Hippocampal formation (tissue), 2 donors: ENCODE measurements at places on chromosomes 5 and 9.

DNA sequence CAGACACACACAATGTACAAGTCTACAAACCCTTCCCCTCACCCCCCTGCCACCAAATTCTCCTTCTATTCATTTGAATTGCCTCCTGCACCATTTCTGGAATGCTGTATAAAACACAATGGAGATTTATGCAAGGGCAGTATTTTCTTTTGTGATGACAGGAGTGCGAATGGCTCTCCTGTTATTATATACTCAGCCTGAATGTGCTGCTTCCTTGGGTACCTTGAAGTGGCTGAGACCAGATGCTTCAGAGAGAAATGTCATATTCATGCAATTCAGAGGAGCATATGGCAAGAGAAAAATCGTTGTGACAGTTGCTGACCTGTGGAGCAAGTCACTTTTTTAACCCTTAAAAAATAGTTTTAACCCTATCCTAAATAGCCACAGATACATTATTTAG, 468.0 kb upstream of the WWC1 start:
- no peak for DNase-seq

- DNase-seq = no peak
Observed at GRCh38 chr9:123323196-123324013, 32.6 kb upstream of the CRB2 start.

- DNase-seq = no peak
Observed at GRCh38 chr5:34728236-34728635, 72.1 kb downstream of the RAI14 start.

DNA sequence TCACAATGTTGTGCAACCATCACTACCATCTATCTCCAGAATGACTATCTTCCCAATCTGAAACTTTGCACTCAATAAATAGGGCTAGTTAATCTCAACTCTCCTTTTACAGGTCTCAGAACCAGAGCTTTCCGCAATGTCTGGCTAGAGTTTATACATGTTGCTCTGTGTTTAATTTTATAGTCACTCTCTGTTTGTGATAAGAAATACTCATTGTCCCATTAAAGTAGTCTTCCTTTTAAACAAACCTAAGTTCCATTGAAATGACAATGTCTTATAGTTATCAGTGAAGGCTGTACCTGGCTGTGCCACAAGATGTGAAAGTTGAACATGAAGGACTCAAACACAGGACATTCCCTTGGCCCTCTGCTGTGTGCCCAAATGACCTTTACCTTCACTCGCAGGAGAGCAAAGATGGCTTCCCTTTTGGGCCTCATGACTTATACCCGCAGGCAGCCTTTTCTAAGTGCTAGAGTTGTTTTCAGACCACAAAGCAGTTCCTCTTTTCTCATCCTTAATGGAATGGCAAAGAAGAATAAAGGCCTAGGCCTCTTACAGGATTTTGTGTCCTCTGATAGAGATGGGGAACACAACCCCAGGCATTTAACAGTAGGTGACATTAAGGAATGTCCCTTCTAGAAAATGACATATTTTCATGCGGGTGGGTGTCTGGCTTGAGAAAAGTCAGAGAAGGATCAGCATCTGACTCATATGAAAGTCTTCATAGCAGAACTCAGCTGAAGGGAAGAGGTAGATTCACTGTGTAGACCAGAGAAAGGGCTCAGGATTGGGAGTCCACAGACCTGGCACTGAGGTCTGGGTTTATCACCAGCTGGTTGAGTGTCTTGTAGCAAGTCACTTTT, 69.6 kb upstream of the ATP10B start:
- no peak for DNase-seq

DNA sequence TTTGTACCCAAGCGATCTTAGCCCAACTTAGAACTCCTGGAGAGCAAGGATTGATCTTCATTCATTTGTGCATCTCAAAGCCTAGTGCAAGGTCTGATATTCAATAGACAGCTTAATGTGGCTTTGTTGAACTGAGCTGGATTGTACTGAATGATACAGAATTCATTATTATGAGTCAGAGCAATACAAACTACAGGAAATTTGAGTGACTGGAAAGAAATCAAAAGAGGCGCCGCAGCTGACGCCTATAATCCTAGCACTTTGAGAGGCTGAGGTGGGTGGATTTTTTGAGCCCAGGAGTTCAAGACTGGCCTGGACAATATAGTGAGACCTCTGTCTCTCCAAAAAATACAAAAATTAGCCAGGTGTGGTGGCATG, 58.6 kb downstream of the ENC1 start:
- no peak for DNase-seq

DNA sequence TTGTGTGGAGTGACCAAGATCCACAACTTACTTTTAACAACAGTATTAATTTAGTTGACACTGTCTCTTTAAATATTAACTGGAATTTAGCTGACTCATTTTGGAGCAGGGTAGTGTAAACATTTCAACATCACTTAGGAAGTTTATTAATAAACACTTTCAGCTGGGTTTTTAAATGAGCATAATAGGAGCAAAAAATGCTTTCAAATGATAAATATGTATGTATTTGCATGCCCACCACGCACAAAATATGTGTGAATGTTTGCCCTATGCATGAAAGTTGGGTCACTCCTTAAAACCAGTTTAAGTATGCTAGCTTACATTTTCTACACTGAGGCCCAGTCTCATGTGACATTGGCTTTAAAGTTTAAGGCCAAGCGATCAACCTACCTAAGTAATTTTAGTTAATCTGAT, 2.9 kb downstream of the ZFAND5 start:
- no peak for DNase-seq

GRCh38 chr5:135456238-135457099, 4.3 kb upstream of the TIFAB start:
- DNase-seq = no peak

- no peak for DNase-seq
Observed at GRCh38 chr5:43514471-43514815, 505 bp downstream of the C5orf34 start.

GRCh38 chr9:108213511-108213910, 642.3 kb downstream of the ACTL7B start:
- DNase-seq = no peak
